Smooth muscle cell of trachea (primary cell): ENCODE measurements at places on chromosomes 7 and 10. TPM values are rescaled to one million over a fixed set of nuclear protein-coding genes. Genes with fewer than 3 reads are reported as not detected.

Gene HYAL4
- 0.17 and 0.44 TPM in 2 replicates for total RNA-seq

Gene C7orf57
- not detected in 2 replicates for total RNA-seq

Gene HABP2
- not detected in 2 replicates for total RNA-seq

Gene BUD23
- total RNA-seq = 41.0 and 54.8 TPM in 2 replicates

Gene TTYH3
- 52.4 and 82.2 TPM in 2 replicates for total RNA-seq

Gene ITGA8
- total RNA-seq = 1.7 and 5.8 TPM in 2 replicates

Gene CUBN
- total RNA-seq = 3.3 and 3.6 TPM in 2 replicates

Gene AKR1D1
- total RNA-seq = not detected in 2 replicates

Gene SHLD2
- 17.9 and 33.5 TPM in 2 replicates for total RNA-seq
